Esophagus mucosa (tissue), 1 donor: ENCODE measurements at places on chromosomes 7 and 10. TPM values are rescaled to one million over a fixed set of nuclear protein-coding genes. Genes with fewer than 3 reads are reported as not detected.

Gene GIMAP8
- total RNA-seq: 1.6 TPM

Gene TMEM236
- 0.16 TPM for total RNA-seq

Gene WASL
- total RNA-seq: 31.2 TPM

Gene PRR15
- 0.92 TPM for total RNA-seq

Gene TMEM229A
- total RNA-seq: not detected

Gene COBL
- total RNA-seq: 10.4 TPM

Gene ADCYAP1R1
- 0.12 TPM for total RNA-seq

Gene IPMK
- 5.9 TPM for total RNA-seq

Gene LRIT1
- total RNA-seq: not detected

Gene SLC39A12
- total RNA-seq: 0.08 TPM

Gene NOS3
- 3.1 TPM for total RNA-seq

Gene WDR86
- 0.48 TPM for total RNA-seq

Gene FLNC
- total RNA-seq: 2.0 TPM

Gene FXYD4
- total RNA-seq: not detected
